ENCODE measurements at places on chromosomes 7 and 10.

GRCh38 chr10:26755443-26755903 is 58.0 kb downstream of the PDSS1 start:
- no peak for DNase-seq

GRCh38 chr10:27072436-27073114 is 27.7 kb downstream of the ANKRD26 start:
- DNase-seq: no peak

- DNase-seq: no peak
These were observed 125.2 kb downstream of the DOCK4 start for GRCh38 chr7:112080978-112081377.

DNA sequence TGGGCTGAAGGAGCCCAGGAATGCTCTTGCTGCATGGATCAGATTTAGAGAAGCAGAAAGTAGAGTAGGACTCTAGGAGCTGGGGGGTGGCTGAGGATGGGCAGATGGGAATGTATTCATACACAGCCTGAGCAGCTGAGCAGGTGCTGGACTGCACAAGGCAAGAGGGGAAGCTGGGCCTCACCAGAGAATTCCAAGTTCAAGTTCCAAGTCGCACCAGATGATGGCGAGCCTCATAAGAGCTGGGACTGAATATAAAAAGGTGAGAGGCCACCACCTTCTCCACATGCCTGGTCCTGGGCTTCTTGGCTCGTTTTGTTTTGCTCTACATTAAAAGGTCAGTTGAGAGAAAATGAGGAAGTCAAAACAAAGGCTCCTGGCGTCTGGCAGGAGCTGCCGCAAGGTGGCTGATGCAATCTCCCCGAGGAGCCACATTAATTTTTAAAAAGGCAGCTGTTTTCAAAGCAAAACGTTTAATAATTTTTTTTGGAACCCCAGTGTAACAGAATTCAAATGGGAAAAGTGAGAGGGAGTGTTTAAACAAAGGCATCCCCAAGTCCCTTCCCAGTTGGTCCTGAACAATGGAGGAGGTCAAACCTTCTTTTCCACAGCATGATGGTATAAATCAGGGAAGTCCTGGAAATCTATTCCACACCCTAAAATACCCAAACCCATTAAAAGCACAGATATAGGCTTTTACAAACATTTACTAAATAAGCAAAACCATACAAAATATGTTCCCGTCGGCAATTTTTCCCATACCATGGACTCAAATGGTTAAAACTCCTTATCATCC is 9.5 kb downstream of the CYREN start:
- no peak for DNase-seq

DNA sequence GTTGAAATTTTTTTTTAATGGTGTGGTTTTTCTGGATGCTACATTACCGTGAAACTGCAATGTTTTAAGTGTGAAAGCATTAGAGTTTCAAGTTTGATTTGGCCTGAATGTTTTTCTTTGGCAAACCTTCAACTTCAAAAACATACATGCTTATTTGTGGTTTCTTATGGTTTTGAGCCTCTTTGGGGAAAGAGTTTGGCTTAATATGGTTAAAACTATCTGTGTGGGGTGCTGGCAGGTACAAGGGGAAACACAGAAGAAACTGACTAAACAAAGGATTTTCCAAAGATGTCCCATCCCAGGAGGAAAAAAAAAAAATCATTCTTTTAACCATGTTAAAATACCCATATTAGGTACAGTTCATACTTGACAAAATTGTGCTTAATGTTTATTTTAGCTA is 121.1 kb downstream of the HGF start:
- no peak for DNase-seq

GRCh38 chr7:1898628-1899185 is 228.6 kb downstream of the ELFN1 start:
- DNase-seq: no peak

GRCh38 chr7:85177316-85177715 is 9.5 kb downstream of the SEMA3D start:
- DNase-seq: no peak

DNA sequence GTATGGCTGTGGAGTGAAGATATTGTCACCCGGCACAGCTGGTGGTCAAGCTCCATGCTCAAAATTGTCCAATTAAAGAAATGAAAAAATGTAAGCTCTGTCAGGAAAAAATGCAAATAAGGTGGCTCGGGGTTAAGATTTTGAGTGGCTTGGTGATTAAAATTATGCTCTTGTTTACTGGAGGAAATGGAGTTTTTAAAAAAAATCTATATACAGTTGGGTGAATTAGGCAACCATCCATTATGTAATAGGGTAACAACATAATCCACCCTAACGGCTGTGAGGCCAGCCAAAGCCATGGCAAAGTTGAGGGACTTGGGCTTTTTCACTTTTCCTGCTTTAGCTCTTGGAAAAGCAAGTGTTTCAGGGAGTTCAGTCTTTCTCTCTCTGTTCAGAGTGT is 260.8 kb upstream of the HABP2 start:
- DNase-seq: no peak

DNA sequence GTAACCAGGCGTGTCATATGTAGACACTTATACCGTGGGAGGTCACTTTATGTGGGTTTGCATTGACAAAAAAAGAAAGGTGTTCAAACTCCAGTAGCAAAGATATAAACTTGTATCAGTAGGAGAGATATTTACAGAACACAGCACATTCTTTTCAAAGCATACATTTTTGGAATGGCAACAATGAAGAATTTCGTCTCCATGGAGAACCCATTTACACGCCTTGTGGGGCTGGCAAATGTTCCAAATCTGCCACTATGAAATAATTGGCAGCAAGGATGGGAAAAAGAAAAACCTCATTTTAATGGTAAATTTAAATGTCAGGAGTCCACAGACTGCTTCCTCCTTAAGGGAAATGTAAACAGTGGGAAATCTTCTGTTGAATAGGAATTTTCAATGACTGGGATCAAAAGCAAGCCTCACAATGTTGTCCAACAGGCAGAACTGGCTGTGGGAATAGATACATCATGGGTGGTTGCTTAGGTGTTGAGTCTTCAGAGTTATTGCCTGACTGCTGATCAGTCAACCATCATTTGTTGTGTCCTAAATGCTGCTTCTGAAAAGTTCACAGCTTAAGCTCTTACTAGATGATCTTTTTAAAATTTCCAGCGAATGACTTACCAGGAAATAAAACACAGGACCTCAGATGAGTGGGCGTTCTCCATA is 256.6 kb upstream of the SEMA3C start:
- no peak for DNase-seq
